ENCODE measurements at places on chromosomes 2 and 18. TPM values are rescaled to one million over a fixed set of nuclear protein-coding genes. Genes with fewer than 3 reads are reported as not detected.

GRCh38 chr18:11464129-11464528 lies 145.3 kb upstream of the SLC35G4 start:
- H3K4me1 ChIP-seq: no peaks in the 10 kb centered on the region
- no peaks in the 10 kb centered on the region for H3K36me3 ChIP-seq
- H3K4me3 ChIP-seq: no peak overlapping the region
- H3K27ac ChIP-seq: no peak overlapping the region
- no peaks in the 10 kb centered on the region for H3K27me3 ChIP-seq
- DNase-seq: no peak

Gene CYBRD1
- not detected for total RNA-seq

DNA sequence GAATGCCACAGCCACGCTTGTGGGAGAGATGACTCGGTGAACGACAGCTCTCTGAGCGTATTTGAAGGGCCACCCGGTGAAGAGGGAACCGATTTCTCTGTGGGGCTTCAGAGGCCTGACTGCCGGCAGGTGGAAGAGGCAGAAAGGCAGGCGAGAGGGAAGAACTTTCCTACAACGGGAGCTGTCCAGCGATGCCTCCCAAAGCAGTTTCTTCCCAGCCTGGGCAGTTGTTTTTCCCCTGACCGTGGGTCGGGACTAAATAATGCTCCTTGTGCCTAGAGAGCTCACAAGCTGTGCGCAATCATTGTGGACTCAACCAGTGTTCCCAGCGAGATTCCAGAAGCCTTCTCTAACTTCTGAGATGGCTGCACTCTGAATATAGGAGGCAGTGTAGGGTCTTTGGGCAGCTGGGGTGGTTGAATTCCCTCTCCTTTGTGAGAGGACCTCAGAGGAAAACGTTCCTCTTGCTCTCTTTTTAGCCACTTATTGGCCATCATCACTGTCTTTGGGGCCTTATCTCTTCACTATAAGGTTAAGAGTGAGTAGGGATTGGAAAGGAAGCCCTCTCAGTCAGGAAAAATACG lies 710 bp downstream of the SEC11C start:
- no peaks in the 10 kb centered on the region for H3K27me3 ChIP-seq
- no peaks in the 10 kb centered on the region for H3K36me3 ChIP-seq
- peak overlapping the region; percentile 94 for H3K27ac ChIP-seq
- peak; percentile 53 for DNase-seq

- H3K36me3 ChIP-seq: no peaks in the 10 kb centered on the region
- H3K4me1 ChIP-seq: no peaks in the 10 kb centered on the region
- H3K27me3 ChIP-seq: no peaks in the 10 kb centered on the region
- no peak overlapping the region for H3K27ac ChIP-seq
Observed at GRCh38 chr2:213021971-213022899, 129.2 kb downstream of the IKZF2 start.

DNA sequence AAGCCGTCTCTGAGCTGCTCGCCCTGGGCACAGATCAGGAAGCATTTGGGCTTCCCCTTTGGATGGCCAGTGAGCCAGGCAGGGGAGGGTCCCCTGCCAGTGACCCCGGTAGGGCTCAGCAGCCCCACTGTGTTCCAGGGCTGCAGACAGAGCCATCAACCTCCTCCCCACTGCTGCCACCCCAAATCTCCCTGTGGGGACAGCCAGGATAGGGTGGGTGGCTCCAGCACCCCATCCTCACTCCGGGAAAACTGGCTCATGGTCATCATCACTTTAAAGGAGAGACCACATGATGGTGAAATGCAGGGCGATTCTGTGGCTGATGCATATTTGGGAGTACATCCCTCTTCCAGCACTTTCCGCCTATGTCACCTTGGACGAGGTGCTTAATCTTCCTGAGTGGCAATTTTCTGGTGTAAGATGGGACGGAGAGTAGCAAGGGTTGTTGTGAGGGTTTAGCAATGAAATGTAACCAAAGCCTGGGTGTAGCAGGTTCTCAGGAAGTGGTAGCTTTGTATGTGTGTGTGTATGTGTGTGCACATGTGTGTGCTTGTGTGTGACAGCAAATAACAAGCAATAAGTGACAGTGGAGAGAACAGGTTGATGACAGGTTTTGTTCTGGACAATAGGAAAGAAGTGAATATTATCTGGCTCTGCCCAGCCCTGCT lies 61.8 kb downstream of the ACAA2 start:
- H3K4me1 ChIP-seq: no peaks in the 10 kb centered on the region
- DNase-seq: no peak
- no peaks in the 10 kb centered on the region for H3K27me3 ChIP-seq
- H3K27ac ChIP-seq: no peak overlapping the region
- no peak overlapping the region for H3K4me3 ChIP-seq

Gene RASGRP3
- 19.3 TPM for total RNA-seq

GRCh38 chr2:148903979-148904378 lies 29.0 kb downstream of the KIF5C start:
- H3K27ac ChIP-seq: no peak overlapping the region
- no peaks in the 10 kb centered on the region for H3K27me3 ChIP-seq
- no peaks in the 10 kb centered on the region for H3K36me3 ChIP-seq
- peaks cover 22% of the 10 kb centered on the region for H3K4me1 ChIP-seq

DNA sequence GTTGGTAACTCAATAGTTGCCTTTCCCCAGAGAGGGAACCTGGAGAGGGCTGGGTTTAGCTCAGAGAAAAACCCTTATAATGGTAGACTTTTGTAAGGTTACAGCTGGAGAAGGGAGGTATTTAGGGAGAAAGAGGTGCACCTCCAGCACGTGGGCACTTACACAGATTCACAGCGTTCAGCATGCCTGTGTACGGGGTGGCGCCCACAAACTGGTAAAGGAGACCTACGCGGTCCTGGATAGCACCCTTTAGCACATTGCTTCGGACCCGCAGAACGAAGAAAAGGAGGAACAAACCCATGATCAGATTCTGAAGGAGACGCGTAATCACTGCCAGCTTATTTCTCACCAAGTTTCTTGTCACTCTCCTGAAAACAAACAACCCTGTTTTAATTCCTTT lies 14.9 kb downstream of the ABCG5 start:
- H3K27me3 ChIP-seq: no peaks in the 10 kb centered on the region
- no peak overlapping the region for H3K4me3 ChIP-seq
- no peaks in the 10 kb centered on the region for H3K36me3 ChIP-seq
- DNase-seq: no peak
- H3K4me1 ChIP-seq: no peaks in the 10 kb centered on the region

DNA sequence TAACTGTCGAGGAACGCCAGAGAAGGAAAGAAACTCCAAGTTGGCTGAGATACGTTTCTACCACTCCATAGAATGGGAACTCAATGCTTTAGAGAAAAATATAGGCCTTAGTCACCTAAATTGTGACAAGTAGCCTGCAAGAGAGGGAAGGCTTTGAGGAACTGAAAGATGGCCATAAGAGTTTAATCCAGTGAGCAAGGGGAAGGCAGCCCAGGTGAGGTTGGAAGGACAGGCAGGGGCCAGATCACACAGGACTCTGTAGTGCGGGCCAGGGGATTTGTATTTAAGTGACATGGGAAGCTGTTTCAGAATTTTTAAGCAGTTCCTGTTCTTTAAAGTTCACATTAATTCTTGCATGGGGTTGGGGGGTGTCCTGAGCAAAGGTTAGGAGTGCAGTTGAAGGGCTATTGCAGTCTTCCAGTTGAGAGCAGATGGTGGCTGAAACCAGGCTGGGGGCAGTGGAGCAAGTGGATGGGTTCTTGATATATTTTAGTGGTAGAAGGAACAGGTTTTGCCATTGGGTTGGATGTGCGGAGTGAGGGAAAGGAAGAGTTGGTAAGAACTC lies 138.9 kb upstream of the PELI1 start:
- no peak overlapping the region for H3K27ac ChIP-seq
- no peaks in the 10 kb centered on the region for H3K27me3 ChIP-seq

GRCh38 chr18:63679820-63680606 lies 18.3 kb upstream of the SERPINB3 start:
- DNase-seq: no peak
- H3K36me3 ChIP-seq: no peaks in the 10 kb centered on the region
- H3K27me3 ChIP-seq: no peaks in the 10 kb centered on the region

Gene SPDYA
- total RNA-seq: 0.76 TPM

DNA sequence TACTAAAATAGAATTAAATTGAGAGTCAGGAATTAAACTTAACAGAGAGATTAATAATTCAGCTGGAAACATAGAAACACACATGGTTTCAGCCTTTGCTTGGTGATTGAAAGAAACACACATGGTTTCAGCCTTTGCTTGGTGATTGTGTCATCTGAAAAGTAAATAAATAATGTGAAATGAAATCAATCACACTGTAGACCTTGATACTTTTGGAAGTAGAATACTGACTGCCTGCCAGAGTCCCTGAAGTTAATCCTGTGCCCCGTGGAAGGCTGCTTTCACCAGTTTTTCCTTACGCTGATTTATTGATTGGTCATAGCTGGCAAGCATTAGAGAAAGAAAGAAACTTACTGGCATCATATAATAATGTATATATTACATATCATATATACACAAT lies 1252.7 kb upstream of the FAM98A start:
- no peak for DNase-seq
- no peaks in the 10 kb centered on the region for H3K4me1 ChIP-seq
- H3K36me3 ChIP-seq: no peaks in the 10 kb centered on the region
- H3K27ac ChIP-seq: no peak overlapping the region
- no peak overlapping the region for H3K4me3 ChIP-seq

DNA sequence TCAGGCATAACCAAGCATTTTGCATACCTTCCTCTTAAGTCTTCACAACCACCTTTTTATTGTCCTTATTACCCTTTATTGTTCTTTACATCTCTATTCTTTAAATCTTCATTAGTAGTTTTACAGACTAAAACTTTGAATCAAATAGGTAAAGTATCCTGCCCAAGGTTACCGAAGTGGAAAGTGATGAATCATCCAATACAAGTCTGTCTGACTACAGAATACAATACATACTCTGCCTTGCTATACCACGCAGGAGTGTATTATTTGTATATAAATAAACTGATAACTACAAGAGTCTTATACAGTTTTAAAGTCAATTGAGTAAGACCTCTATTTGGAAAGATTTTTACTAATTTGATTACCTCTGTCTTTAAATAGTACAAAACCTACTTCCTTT lies 196.0 kb downstream of the ZEB2 start:
- DNase-seq: no peak
- peaks cover 89% of the 10 kb centered on the region for H3K4me1 ChIP-seq
- H3K36me3 ChIP-seq: no peaks in the 10 kb centered on the region
- H3K4me3 ChIP-seq: peak overlapping the region; percentile 56

GRCh38 chr2:118046634-118047210 lies 32.9 kb upstream of the CCDC93 start:
- peaks cover 53% of the 10 kb centered on the region for H3K4me1 ChIP-seq
- H3K27ac ChIP-seq: peak overlapping the region; percentile 39
- H3K36me3 ChIP-seq: no peaks in the 10 kb centered on the region
- H3K27me3 ChIP-seq: no peaks in the 10 kb centered on the region

GRCh38 chr2:46743021-46743420 lies 172.6 kb downstream of the MCFD2 start:
- H3K36me3 ChIP-seq: no peaks in the 10 kb centered on the region
- H3K27ac ChIP-seq: no peak overlapping the region
- H3K27me3 ChIP-seq: no peaks in the 10 kb centered on the region
- DNase-seq: no peak

Gene CYS1
- total RNA-seq: 0.54 TPM

DNA sequence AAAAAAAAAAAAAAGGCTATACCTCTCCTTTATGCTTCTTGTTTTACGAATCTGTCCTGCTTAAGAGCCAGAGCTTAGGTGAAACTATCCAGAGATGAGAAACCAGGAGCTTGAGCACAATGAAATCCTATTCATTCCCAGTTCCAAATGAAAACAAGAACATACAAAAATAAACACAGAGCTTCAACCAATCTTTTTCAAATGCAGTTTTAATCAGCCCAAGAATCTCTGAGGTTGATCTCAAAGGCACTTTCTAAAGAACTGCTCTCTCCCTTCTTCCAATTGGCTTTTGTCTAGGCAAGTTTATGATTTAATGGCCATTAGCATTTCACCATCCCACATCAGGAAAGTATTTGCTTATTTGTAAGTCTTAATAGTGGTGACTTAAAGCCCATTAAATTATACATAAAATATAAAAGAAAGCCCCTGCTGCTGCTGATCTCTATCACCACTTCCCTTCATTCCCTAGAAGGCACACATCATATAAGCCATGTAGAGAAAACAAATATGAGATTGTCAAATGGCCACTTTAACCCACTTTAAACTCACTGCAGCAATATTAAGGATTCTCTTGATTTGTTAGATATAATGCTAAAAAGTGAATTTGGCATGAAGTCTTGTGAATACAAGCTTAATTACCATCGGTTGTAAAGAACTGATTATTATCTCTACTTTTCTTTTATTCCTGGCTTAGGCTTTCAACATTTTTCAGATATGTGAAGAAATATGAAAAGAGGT lies 29.3 kb upstream of the SCN9A start:
- no peaks in the 10 kb centered on the region for H3K4me1 ChIP-seq
- H3K27me3 ChIP-seq: no peaks in the 10 kb centered on the region
- no peak for DNase-seq
- H3K36me3 ChIP-seq: no peaks in the 10 kb centered on the region
- H3K27ac ChIP-seq: no peak overlapping the region
- H3K4me3 ChIP-seq: no peak overlapping the region

- H3K4me1 ChIP-seq: no peaks in the 10 kb centered on the region
- H3K36me3 ChIP-seq: no peaks in the 10 kb centered on the region
- H3K4me3 ChIP-seq: no peak overlapping the region
- H3K27me3 ChIP-seq: no peaks in the 10 kb centered on the region
Observed at GRCh38 chr18:51433881-51434280, 236.4 kb upstream of the MEX3C start.

Gene CNGA3
- total RNA-seq: 0.07 TPM

Gene LIMS3
- total RNA-seq: 0.26 TPM

- peaks cover 9% of the 10 kb centered on the region for H3K4me1 ChIP-seq
- no peak overlapping the region for H3K27ac ChIP-seq
- no peak for DNase-seq
- no peaks in the 10 kb centered on the region for H3K36me3 ChIP-seq
- no peaks in the 10 kb centered on the region for H3K27me3 ChIP-seq
Observed at GRCh38 chr2:70962211-70962884, 16.1 kb upstream of the ANKRD53 start.

DNA sequence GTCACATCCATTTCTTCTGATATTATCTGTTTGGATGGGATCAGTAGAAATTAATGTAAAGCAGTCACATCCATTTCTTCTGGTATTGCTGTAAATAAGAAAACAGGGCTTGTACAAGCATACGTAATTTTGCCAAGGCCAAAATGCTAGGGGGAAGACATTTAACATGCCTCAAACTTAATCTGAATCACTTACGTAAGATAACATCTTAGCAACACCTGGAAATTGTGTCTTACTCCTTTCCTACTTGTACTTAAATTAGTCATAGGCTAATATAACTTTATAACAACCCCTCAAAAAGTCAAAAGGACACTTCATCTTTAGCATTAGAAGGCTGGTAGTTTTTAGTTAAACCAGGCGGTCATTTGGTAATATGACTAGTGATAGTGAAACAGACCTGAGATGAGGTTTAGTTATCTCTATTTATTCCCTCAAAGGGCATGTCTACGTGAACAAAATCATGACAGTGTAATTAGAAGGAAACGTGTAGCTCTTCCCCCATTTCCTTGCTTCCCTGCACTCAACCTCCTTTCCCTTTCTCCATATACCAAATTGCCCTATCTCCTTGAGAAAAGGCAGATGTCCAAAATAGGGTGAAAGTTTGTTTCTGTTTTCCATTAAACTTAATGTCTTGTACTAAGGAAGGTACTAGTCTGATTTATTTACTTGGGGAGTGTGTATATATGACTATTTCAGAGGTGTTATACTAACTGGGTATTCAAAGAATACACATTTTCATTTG lies 99.3 kb upstream of the FZD5 start:
- H3K36me3 ChIP-seq: no peaks in the 10 kb centered on the region
- H3K4me3 ChIP-seq: no peak overlapping the region
- no peak overlapping the region for H3K27ac ChIP-seq
- no peak for DNase-seq

Gene TXNDC2
- not detected for total RNA-seq
